ENCODE measurements at places on chromosomes 3 and 15. TPM values are rescaled to one million over a fixed set of nuclear protein-coding genes. Genes with fewer than 3 reads are reported as not detected.
A peak's percentile ranks its signal among the peaks of the same experiment; 100 is the strongest.

- H3K36me3 ChIP-seq = no peaks in the 10 kb centered on the region
- no peak overlapping the region for H3K27ac ChIP-seq
- no peaks in the 10 kb centered on the region for H3K27me3 ChIP-seq
- H3K4me3 ChIP-seq = no peak overlapping the region
Observed at GRCh38 chr3:154819491-154819890, 260.6 kb upstream of the MME start.

- H3K36me3 ChIP-seq = no peaks in the 10 kb centered on the region
- H3K27me3 ChIP-seq = no peaks in the 10 kb centered on the region
- H3K4me3 ChIP-seq = no peak overlapping the region
- no peak for DNase-seq
- no peaks in the 10 kb centered on the region for H3K4me1 ChIP-seq
Observed at GRCh38 chr3:100437721-100438622, 36.6 kb downstream of the LNP1 start.

DNA sequence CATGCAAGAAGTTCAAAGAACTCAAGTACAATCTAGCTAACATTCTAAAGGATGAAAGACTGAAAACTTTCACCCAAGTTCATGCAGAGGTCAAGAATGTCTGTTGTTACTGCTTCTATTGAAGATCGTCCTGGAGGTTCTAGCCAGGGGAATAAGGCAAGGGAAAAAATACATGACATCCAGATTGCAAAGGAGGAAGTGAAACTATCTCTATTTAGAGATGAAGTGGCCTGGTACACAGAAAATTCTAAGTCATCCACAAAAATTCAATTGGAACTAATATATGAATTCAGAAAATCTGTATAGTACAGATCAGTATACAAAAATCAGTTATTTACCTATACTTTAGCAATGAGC, 693.0 kb downstream of the NR2F2 start:
- no peak overlapping the region for H3K4me3 ChIP-seq
- no peak overlapping the region for H3K27ac ChIP-seq
- no peaks in the 10 kb centered on the region for H3K4me1 ChIP-seq
- no peaks in the 10 kb centered on the region for H3K27me3 ChIP-seq
- H3K36me3 ChIP-seq = no peaks in the 10 kb centered on the region

- H3K4me3 ChIP-seq = no peak overlapping the region
- no peaks in the 10 kb centered on the region for H3K27me3 ChIP-seq
- no peaks in the 10 kb centered on the region for H3K36me3 ChIP-seq
- H3K27ac ChIP-seq = no peak overlapping the region
- no peaks in the 10 kb centered on the region for H3K4me1 ChIP-seq
- no peak for DNase-seq
Observed at GRCh38 chr3:87949189-87949878, 109.5 kb downstream of the CGGBP1 start.

- H3K27me3 ChIP-seq = no peaks in the 10 kb centered on the region
- H3K36me3 ChIP-seq = no peaks in the 10 kb centered on the region
- no peak overlapping the region for H3K27ac ChIP-seq
Observed at GRCh38 chr3:108555966-108556581, 33.2 kb downstream of the CIP2A start.

DNA sequence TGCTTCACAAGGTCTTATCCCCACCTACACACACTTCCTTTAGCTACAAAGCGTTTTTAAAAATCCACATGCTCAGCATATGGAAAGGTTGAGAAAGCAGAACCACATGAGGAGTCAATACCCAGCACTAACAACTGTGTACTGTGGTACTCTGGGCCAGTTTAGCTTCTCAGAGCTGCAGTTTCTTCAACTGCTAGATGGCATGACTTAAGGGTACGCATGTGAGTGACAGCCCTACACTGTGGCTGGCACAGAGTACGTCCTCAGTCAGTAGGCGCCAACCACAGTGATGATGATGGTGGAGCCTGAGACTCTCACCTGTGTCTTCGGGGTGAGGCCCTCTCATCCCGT, 17.4 kb downstream of the CCDC12 start:
- H3K36me3 ChIP-seq = peaks cover 3% of the 10 kb centered on the region
- peaks cover 86% of the 10 kb centered on the region for H3K4me1 ChIP-seq
- no peak overlapping the region for H3K27ac ChIP-seq
- DNase-seq = no peak
- no peaks in the 10 kb centered on the region for H3K27me3 ChIP-seq

- no peak for DNase-seq
- H3K27ac ChIP-seq = no peak overlapping the region
- no peak overlapping the region for H3K4me3 ChIP-seq
- no peaks in the 10 kb centered on the region for H3K36me3 ChIP-seq
- peaks cover 1% of the 10 kb centered on the region for H3K27me3 ChIP-seq
Observed at GRCh38 chr3:45311953-45312801, 76.2 kb upstream of the LARS2 start.

DNA sequence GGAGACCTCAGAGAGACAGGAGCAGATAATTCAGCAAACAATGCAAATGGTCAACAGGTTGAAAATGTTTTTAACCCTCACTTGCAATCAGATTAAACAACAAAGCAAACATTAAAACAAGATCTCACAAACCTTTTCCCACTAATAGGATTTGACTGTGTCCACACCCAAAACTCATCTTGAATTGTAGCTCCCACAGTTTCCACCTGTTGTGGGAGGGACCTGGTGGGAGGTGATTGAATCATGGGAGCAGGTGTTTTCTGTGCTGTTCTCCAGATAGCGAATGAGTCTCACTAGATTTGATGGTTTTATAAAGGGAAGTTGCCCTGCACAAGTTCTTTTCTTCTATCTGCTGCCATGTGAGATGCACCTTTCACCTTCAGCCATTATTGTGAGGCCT, 1.3 kb upstream of the LYSMD4 start:
- H3K27me3 ChIP-seq = no peaks in the 10 kb centered on the region
- no peak for DNase-seq
- peaks cover 1% of the 10 kb centered on the region for H3K36me3 ChIP-seq
- no peak overlapping the region for H3K27ac ChIP-seq
- peaks cover 70% of the 10 kb centered on the region for H3K4me1 ChIP-seq
- H3K4me3 ChIP-seq = no peak overlapping the region

GRCh38 chr3:192892981-192893700, 24.5 kb downstream of the MB21D2 start:
- no peaks in the 10 kb centered on the region for H3K36me3 ChIP-seq
- no peak overlapping the region for H3K4me3 ChIP-seq
- DNase-seq = no peak
- peaks cover 67% of the 10 kb centered on the region for H3K4me1 ChIP-seq

- DNase-seq = no peak
- H3K4me3 ChIP-seq = no peak overlapping the region
- H3K27ac ChIP-seq = no peak overlapping the region
- H3K27me3 ChIP-seq = peaks cover 5% of the 10 kb centered on the region
- H3K4me1 ChIP-seq = no peaks in the 10 kb centered on the region
- H3K36me3 ChIP-seq = no peaks in the 10 kb centered on the region
Observed at GRCh38 chr3:122961146-122961545, 66.4 kb downstream of the SEMA5B start.

- no peak overlapping the region for H3K27ac ChIP-seq
- DNase-seq = peak; percentile 62
- H3K27me3 ChIP-seq = no peaks in the 10 kb centered on the region
- no peak overlapping the region for H3K4me3 ChIP-seq
Observed at GRCh38 chr15:89971592-89971997, 29.5 kb upstream of the ZNF710 start.

DNA sequence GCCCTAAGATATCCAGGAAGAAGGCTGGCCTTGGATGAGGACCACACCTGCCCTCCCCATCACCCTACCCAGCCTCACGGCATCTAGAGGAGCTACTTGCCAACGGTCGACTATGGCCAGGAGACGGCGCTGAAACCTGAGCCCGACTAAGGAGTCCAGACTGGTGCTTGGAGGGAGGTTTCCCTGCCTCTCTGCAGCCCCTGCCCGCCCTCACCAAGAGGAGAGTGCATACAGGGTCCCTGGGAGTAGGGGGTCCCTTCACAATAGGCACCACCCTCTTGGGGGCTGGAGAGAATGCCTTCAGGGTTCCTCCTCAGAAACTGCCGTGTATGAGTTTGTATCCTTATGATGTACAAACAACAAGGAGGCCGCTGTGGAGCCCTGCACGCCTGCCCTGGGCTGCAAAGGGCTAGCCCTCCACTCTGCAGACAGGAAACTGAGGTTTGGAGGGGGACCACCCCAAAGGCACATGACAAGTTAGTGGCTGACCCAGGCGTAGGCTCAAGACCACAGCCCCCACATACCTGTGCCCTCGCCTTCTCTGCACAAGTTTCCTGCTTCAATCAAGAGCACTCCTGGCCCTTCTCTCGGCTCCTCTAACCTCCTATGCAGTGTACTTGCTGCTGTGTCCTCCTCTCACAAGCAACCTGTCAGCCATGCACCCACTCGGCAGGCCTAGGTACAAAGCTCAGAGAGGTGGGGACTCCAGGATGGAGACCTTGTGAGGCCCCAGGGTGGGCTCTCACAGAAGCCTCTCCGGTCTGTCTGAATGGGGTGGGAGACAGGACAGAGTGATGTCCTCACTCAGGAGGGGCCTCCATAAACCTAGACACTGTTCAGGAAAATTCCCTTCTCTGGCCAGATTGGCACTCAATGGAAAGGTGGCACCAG, 7.4 kb downstream of the KLF15 start:
- H3K4me3 ChIP-seq = no peak overlapping the region
- no peak overlapping the region for H3K27ac ChIP-seq
- H3K4me1 ChIP-seq = peaks cover 45% of the 10 kb centered on the region
- DNase-seq = no peak
- H3K27me3 ChIP-seq = no peaks in the 10 kb centered on the region
- peaks cover 1% of the 10 kb centered on the region for H3K36me3 ChIP-seq

DNA sequence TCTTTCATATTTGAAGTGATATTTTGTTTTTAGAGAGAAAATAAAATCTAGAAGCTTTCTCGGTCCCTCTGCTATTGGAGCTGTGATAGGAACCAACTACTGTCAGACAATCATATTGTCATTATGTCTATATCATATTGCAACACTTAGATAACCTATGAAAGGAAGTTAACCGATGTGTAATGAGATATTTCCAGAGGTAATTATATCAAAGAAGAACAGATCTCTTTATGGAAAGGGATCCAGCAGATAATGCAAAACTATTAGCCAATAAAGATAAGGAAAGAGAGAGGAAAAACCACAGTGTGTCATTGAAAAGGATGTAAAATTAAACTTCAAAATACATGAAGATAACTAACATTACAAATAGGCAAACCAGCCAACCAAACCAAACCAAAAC, 529.1 kb upstream of the CCDC54 start:
- no peaks in the 10 kb centered on the region for H3K27me3 ChIP-seq
- DNase-seq = no peak
- no peak overlapping the region for H3K4me3 ChIP-seq

DNA sequence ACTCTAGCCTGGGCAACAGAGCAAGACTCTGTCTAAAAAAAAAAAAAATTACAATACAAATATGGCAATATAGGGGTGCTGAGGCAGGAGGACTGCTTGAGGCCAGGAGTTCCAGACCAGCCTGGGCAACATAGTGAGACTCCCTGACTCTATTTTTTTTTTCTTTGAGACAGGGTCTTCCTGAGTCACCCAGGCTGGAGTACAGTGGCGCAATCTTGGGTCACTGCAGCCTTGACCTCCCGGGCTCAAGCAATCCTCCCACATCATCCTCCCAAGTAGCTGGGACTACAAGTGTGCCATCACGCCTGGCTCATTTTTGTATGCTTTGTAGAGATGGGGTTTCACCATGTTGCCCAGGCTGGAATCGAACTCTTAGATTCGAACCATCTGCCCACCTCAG, 17.3 kb upstream of the RAB11A start:
- no peak overlapping the region for H3K27ac ChIP-seq
- no peaks in the 10 kb centered on the region for H3K36me3 ChIP-seq
- H3K4me3 ChIP-seq = no peak overlapping the region
- peaks cover 28% of the 10 kb centered on the region for H3K4me1 ChIP-seq
- H3K27me3 ChIP-seq = no peaks in the 10 kb centered on the region
- DNase-seq = no peak

DNA sequence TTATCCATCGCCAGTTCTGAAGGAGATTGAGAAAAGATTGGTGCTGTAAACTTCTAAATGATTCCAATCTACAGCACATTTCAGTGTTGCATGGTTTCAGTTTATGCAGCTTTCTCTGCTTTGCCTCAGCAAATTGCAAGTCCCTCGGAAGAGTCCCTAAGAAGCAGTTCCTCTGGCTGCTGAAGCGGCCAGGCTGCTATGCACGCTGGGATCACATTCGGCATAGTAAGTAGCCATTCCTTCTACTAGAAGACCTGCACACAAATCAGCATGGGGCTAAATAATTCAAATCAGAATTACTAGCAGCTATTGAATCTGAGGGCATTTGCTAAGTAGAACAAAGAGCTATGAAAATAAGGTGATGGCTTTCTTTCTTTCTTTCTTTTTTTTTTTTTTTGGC, 769.5 kb downstream of the AGBL1 start:
- H3K27me3 ChIP-seq = no peaks in the 10 kb centered on the region
- no peak overlapping the region for H3K4me3 ChIP-seq
- DNase-seq = no peak
- H3K36me3 ChIP-seq = no peaks in the 10 kb centered on the region
- H3K27ac ChIP-seq = no peak overlapping the region

SENP5 gene
- 30.9 TPM for total RNA-seq

TMIE gene
- total RNA-seq = not detected

GOLGA8Q gene
- not detected for total RNA-seq

HRG gene
- not detected for total RNA-seq

CADPS gene
- not detected for total RNA-seq

RLBP1 gene
- total RNA-seq = not detected

FAM107A gene
- total RNA-seq = not detected

Data from HepG2 (cell line).